ENCODE measurements at places on chromosomes 16 and 17.

DNA sequence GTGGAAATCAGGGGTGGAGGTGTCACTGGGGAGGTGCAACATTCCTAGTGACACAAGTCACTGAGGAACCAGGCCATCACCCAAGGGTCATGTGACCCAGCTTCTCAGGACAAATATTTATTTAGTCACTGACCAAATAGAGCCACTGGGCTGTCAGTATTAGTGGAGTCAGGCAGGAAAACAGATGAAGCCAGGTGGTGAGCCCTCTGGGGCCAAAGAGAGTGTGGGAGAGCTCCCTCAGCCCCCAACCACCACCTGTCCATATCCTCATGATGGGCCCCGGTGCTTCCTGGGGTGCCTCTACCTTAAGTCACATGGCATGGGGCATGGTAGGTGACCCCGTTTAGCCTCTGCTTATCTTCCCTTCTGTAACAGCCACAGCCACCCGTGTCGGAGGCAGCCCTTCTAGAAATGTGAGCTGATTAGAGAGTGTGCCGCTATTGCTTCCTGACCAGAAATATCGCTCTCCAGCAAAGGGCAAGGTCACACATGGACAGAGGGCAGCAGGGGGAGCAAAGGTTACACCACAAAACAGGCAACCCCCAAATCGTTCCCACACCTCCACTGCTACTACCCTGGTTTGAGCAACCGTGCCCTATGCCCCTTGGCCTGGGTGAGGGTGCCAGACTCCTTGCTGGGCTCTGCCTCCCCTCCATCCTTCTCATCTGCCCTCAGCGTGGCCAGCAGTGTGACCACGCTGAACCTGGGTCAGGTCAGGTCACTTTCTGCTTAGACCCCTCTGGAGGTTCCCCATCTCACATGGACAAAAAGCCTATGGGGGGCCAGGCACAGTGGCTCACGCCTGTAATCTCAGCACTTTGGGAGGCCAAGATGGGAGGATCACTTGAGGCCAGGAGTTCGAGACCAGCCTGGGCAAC is 8.6 kb upstream of the AKTIP start:
- DNase-seq: peak; percentile 80

DNA sequence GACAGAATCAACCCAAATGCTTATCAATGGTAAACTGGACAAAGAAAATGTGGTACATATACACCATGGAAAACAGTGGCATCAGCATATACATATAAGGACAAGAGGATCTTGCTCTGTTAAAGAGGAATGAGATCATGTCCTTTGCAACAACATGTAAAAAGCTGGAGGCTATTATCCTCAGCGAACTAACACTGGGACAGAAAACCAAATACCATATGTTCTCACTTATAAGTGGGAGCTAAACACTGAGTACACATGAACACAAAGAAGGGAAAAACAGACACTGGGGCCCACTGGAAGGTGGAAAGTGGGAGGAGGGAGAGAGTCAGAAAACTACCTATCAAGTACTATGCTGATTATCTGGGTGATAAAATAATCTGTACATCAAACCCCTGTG is 447.3 kb upstream of the MAF start:
- DNase-seq: peak; percentile 22

- DNase-seq: no peak
Observed at GRCh38 chr16:424623-425081, 797 bp upstream of the RAB11FIP3 start.

DNA sequence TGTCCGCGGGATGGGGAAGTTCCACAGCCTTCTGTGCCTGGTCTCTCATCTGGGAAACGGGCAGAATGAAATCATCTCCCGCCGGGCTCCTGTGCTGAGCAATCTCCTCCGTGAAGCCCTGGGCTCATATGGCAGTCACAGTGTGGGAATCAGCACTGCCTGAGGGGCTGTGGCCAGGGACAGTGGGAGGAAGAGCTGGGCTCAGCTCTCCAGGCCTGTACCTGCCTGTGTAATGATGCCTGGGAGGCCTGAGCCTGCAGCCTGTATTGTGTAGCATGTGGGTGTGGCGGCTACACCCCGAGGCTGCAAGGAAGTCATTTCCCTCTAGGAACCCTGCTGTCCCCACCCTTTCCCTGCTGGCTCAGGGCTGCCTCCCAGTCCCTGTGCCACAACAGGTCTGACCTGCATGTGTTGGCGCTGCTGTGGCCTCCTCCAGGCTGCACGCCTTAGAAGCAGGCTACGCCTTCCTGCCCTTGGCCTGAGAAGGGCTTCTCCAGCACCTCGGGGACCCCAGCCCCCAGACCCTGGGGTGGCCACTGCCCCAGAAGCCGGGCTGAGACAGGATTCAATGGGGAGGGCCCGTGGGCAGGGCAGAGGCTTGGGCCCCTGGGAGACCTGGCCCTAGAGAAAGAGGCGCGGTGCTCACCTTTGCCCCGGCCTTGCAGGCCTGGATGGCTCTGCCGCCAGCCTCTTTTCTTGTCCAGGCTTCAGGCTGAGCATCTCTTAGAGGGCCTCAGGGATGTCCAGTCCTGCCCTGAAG is 2.1 kb downstream of the ITGB4 start:
- DNase-seq: no peak

- no peak for DNase-seq
Observed at GRCh38 chr16:4097826-4098240, 18.4 kb downstream of the ADCY9 start.

- no peak for DNase-seq
Observed at GRCh38 chr17:11779892-11780291, 181.6 kb downstream of the DNAH9 start.
